ENCODE measurements at places on chromosomes 4 and X.

- no peak for DNase-seq
Observed at GRCh38 chrX:3177851-3178250, 136.6 kb downstream of the ARSF start.

DNA sequence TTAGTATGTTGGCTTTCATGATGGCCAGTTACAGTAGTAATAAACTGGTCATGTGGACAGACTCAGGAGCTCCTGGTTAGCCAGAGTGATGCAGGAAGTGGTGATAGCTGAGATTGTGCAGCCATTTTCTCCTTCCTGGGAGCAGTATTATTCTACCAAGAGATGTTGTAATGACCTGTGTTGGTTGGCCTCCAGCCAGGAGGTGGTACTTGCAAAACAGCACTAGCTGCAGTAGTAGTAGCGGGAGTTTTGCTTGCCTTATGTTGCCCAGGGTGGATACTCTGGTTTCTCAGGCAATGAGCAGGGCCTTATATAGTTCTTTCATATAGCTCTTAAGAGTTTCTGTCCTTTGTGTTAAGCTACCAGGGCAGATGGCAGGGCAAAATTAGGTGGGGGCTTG lies 998.8 kb downstream of the GLUD2 start:
- no peak for DNase-seq

- no peak for DNase-seq
Observed at GRCh38 chr4:5029447-5029846, 10.2 kb upstream of the CYTL1 start.

- no peak for DNase-seq
Observed at GRCh38 chrX:103919270-103919637, 43.2 kb upstream of the TMSB15B start.

- DNase-seq, result no peak
Observed at GRCh38 chr4:24689212-24689611, 104.9 kb upstream of the DHX15 start.

DNA sequence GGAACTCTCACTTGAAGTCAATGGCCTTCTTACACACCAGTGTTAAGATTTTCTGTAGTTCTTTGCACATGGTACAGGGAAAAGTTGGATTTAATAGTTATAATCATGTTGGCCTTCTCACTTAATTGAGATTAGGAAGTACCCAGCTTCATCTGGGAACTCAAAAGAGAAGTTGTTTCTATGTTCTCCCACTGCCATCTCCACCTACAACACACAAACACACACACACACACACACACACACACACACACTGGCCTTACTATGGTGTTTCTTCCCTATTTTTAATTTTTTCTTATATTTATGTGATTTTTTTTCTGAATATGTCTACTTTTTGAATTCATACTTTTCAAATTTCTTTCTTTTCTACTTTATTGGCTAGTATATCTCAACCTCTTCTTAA lies 10.0 kb upstream of the CHIC2 start:
- DNase-seq, result no peak

DNA sequence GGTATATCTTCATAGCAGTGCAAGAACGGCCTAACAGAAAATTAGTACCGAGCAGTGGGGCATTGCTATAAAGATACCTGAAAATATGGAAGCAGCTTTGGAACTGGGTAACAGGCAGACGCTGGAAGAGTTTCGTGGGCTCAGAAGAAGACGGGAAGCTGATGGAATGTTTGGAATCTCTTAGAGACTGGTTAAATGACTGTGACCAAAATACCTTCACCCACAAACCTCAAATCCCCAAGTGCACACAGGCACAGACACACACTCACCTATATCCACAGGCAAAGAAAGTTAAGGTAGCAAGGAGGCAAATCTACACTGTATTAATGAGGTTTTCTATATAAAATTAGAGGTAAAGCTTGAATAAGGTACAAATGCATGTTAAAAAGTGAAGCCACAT lies 14.6 kb upstream of the SPRY1 start:
- no peak for DNase-seq

- DNase-seq, result no peak
Observed at GRCh38 chr4:103054030-103054429, 22.5 kb downstream of the SLC9B2 start.

- no peak for DNase-seq
Observed at GRCh38 chrX:100926453-100926852, 2.3 kb downstream of the XKRX start.

DNA sequence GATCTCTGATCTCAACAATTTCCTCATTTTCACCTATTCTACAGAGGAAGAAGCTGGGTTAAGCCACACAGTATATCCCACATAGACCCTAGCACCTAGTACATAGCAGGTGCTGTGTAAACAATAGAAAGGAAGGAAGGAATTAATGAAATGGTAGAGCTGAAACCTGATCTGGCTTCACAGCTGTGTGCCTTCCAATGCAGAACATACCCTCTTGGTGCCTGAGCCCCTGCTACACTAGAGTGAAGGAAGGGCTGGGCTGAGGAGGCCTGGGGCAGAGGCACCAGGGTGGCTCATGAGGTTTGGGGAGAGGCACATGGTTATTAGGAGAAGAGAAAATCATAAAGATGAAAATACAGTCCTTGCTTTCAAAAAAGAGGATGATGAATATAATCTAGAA lies 21.3 kb downstream of the LRRC66 start:
- DNase-seq, result no peak

GRCh38 chrX:46236411-46236810 lies 308.8 kb downstream of the ZNF674 start:
- no peak for DNase-seq

GRCh38 chr4:36757580-36758311 lies 476.3 kb downstream of the DTHD1 start:
- no peak for DNase-seq

- no peak for DNase-seq
Observed at GRCh38 chr4:157048248-157048647, 27.7 kb upstream of the GLRB start.

- DNase-seq, result no peak
Observed at GRCh38 chr4:2105559-2105958, 46.4 kb downstream of the NAT8L start.

GRCh38 chrX:30612250-30612655 lies 34.7 kb upstream of the TASL start:
- DNase-seq, result no peak

GRCh38 chr4:161573836-161574235 lies 590.0 kb downstream of the FSTL5 start:
- DNase-seq, result no peak

GRCh38 chr4:126004941-126005340 lies 690.2 kb downstream of the FAT4 start:
- no peak for DNase-seq

GRCh38 chr4:71609651-71610050 lies 174.2 kb downstream of the GC start:
- no peak for DNase-seq

GRCh38 chrX:111823128-111823527 lies 52.9 kb upstream of the TRPC5OS start:
- DNase-seq, result no peak

- no peak for DNase-seq
Observed at GRCh38 chrX:54397113-54397512, 39.3 kb upstream of the WNK3 start.

DNA sequence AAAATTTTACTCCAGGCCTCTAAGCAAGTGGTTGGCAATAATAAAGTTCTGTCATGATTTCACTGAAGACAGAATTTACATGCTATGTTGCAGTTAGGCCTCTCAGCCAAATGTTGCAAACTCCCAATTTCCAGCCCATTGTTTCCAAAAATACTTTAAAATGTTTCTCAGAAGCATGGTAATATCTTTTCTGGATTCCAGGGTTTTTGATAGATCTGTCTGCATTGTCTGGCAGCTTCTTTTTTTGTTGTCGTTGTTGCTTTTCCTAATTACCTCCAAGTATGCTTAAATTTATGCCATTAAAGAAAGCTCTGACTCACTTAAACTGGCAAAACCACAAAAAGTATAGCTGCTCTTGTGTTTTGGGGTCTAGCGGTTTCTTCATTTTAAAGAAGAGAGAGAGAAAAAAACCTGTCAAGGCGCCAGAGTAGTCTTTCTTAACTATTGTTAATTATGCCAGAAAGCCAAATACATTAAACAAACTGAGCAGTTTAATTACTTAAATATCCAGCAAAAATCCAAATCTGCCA lies 97.0 kb downstream of the AGTR2 start:
- no peak for DNase-seq

- no peak for DNase-seq
Observed at GRCh38 chr4:818106-818921, 7.6 kb downstream of the CPLX1 start.

GRCh38 chrX:27085346-27085745 lies 377.8 kb downstream of the PPP4R3C start:
- DNase-seq, result no peak

DNA sequence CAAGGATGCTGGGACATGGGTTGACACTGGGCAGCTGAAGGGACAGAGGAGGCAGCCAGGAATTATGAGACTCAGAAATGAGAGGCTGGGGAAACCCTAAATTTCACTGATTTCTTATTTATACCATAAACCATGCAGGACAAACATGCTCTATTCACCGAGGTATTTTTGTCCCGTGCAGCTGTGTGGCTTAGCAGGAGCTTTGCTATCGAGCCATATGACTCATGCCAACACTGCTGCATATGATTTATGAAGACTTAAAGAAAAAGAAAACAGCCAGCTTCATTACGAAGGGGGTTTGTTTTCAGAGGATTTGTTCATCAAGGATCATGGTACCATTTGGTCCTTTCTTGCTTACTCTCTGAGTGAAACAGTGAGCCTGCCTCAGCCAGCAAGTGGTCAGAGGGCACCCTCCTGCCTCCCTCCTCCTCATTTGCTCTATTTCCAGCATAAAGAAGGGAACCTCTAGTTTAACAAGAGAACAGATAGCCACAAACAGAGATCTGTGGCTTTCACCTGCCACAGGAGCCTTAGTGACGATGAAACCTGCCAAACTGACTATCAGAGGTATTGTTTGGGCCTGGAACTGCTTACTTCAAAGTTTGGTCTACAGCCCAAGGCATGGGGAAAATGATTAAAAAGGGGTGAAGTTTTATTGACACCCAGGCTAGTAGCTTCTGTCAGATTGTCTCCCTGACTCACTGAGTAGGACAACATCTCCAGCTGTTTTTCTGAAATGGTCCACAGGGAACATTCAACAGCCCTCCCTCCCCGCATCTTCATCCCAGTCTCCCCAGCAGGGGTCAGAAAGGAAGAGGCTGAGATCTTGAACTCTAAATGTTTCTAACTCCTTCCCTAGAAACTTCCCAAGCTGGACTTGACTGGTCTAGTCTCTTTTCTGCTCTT lies 80.1 kb upstream of the MAML3 start:
- DNase-seq, result no peak

DNA sequence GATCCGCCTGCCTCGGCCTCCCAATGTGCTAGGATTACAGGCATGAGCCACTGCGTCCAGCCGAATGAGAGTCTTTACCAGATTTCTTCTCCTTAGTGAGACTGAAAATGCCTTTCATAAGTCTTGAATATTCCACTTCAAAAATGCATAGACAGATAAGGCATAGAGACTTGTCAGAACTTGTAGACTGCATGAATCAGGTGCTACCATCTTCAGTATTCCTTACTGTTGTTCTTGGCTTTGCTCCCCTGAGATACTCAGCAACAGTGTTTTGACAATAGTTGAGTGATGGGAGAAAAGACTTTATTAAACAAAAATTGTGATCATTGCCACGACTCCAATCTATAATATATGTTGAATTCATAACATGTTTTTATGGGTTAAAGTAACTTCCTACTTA lies 11.0 kb downstream of the TKTL2 start:
- DNase-seq, result no peak
